ENCODE measurements at places on chromosomes 1 and 21.

- no peak for DNase-seq
These were observed 150.7 kb downstream of the TOMM20 start for GRCh38 chr1:234977875-234978396.

GRCh38 chr21:43817157-43818086 is 28.0 kb downstream of the RRP1 start:
- DNase-seq = no peak

- no peak for DNase-seq
These were observed 88.9 kb downstream of the PROX1 start for GRCh38 chr1:214076708-214077065.

- DNase-seq = no peak
These were observed 13.9 kb downstream of the MEF2D start for GRCh38 chr1:156486421-156487344.

DNA sequence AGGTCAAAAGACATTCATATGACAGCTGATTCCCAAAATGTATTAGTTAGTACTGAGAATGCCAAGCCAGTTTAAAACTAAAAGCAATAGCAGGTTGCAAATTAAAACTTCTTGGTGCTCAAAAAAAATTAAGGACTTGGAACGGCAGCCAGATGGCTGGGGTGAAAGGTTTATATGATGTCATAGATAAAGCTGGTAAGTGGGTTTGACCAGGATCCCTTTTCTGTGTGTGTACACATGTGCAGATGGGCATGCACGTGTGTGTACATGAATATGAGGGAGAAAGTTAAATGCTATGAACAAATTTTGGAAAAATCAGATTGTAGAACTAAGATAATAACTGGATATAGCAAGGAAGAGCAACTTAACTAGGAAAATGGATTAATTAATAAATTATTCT is 39.1 kb upstream of the DPH5 start:
- DNase-seq = no peak

DNA sequence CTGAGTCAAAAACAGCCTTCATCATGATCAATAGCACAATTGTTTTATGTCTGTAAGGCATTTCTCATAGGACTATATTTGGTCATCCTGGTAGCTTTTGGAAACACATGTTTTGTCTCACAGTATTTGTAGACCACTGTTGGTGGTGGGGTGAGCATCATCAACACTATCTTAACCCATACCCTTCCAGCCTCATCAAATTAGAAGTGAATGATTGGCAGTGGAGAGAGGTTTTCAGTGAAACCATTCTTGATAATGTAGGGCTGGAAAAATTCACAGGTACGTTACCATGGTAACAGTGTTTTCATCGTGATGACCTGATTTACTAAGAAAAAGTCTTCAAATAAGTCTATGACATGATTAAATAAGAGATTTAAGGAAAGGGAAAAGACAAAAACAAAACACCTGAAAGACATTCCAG is 45.3 kb upstream of the C1orf105 start:
- no peak for DNase-seq

Measured in HTR-8/SVneo (cell line).